ENCODE measurements at places on chromosomes 7 and 10.

GRCh38 chr7:81150951-81151361 is 232.1 kb upstream of the SEMA3C start:
- DNase-seq, result no peak

- no peak for DNase-seq
These were observed 36.6 kb downstream of the AMZ1 start for GRCh38 chr7:2724453-2725177.

DNA sequence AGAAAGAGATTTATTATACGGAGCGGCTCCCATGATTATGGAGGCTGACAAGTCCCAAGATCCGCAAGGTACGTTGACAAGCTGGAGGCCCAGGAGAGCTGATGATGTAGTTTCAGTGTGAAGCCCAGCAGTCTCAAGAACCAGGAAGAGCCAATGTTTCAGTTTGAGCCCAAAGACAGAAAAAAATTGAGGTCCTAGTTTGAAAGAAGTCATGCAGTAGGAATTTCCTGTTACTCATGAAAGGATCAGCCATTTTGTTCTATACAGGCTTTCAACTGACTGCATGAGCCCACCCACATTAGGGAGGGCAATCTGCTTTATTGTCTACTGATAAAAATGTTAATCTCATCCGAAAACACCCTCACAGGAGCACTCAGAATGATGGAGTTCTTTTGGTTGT is 51.5 kb downstream of the CCDC71L start:
- DNase-seq, result no peak

DNA sequence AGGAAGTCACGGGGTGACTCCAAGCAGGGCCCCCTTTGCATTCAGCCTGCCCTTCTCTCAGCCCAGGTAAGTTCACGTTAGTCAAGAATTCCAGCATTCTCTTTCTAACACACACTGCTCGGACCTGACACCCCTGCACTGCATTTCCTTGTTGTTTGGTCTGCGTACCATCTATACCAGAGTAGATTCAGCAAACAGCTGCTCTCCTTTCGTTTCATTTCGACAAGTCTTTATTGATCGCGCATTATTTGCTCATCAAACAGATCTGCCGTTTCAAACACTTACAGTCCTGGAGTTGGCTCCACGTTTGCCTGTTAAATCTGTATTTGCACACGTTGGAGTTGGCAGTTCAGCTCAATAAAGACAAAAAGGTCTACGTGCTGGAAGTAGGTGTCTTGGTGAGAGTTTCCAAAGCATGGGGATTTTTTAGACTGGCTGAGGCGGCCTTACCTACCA is 495.1 kb downstream of the RPS24 start:
- DNase-seq, result no peak

DNA sequence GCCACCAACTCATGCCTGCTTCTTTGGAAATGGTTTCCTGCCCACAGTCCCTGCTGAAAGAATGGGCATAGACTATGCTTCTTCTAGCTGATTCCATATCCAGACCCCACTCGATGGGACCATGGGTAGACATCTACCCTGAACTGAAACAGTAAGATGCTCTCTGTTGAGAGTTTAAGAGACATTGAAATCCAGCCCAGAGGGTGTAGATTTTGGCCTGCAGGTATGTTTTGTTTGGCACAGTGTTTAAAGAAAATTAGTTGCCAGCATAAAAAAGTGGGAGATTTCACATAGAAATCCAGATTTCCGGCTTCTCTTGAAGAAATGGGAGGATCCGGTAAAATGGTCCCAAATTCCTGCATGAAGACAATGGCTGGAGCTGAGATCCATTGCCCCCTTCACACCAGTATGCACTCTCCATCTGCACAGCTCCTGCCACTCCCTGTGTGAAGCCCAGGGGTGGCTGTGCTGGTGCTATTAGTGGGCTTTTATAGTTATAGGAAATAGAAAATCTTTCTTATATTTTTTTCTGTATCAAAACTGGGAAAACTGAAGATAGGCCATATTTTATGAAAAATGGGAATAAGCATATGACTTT is 218.1 kb downstream of the PTEN start:
- DNase-seq, result no peak

DNA sequence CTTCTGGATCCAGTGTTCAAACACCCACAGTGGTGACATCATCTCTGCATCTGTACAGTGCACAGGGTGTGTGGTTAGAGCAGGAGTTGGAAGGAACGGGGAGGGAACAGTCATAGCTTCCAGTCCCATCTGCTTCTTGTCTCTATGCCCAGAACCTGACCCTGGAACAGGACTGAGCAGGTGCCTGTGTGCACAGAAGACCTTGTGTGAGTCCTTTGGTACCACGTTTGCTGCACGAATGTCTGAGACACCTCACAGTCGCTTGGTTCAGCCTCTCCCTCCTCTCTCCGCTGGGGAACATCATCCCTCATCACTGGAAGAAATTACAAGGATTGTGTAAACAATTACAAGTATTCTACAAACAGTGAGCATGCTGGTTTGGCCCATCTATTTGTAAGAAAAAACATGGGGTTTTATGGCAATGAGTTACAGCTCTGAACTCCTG is 243.0 kb upstream of the KLF6 start:
- no peak for DNase-seq

DNA sequence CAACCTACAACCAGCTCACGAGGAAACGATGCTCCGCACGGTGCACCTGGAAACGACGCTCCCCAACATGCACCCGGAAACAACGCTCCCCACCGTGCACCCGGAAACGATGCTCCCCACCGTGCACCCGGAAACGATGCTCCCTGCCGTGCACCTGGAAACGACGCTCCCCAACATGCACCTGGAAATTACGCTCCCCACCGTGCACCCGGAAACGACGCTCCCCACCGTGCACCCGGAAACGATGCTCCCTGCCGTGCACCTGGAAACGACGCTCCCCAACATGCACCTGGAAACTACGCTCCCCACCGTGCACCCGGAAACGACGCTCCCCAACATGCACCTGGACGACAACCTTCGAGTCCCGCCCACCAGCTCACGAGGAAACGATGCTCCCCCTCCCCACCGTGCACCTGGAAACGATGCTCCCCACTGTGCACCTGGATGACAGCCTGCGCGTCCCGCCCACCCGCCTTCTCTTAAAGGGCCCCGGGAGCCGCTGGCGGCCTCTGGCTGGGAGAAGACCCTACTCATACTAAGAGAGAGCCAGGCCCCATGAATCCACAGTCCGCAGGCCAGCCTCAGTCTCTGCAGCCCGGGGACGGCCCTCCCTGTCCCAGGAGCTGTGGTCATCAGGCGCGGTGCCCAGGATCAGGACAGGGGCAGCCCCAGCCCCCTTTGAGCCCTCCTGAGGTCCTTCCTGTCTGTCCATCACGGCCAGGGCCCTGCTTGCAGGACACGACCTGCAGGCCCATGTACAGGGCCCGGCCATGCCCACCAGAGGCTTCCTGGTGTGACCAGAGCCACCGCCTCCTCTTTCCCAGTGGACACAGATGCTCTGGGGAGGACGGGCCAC is 98.3 kb downstream of the PDGFA start:
- no peak for DNase-seq

- DNase-seq, result peak; percentile 65
These were observed at the start of gene UNC5B for GRCh38 chr10:71212318-71213126. UNC5B (plus strand) TSS chr10:71212570; CDS start chr10:71212986, 416 bp downstream.

DNA sequence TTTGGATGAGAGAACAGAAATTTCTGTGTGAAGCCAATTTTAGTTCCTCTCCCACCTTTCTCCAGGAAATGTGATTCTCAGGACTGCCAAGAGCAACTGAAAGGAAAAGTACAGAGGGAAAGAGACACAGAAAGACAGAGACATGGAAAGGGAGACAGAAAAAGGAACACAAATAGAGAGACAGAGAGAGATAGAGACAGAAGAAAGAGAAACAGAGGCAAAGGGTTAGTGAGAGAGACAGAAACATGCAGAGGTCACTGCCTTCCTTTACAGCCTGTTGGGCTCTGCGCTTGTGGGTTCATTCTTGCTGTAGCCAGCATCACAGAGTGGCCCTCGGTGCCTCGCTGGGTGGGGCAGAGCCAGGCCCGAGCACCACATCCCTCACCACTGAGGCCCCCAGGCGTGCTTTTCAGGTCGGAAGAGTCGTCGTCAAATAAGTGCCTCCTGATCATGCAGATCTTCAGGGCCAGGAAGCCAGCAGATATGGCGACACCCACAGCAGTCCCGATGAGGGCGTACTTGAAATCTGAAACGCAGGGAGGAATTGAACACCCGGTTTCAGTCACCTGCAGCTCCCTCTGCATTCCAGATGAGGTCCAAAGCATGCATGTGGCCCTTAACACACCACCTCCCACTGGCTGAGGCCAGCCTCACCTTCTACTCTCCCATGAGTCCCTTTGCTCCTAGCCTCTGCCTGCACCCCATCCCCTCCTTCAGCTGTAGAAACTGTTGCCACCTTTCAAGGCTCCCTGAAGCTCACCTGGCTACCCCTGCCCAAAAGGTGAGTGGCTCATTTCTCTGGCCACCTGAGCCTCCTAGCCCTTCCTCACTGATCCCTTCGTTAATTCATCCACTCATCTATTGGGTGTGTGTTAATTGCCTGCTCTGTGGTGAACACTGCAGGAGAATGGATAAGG is 21.4 kb downstream of the TMEM273 start:
- no peak for DNase-seq

DNA sequence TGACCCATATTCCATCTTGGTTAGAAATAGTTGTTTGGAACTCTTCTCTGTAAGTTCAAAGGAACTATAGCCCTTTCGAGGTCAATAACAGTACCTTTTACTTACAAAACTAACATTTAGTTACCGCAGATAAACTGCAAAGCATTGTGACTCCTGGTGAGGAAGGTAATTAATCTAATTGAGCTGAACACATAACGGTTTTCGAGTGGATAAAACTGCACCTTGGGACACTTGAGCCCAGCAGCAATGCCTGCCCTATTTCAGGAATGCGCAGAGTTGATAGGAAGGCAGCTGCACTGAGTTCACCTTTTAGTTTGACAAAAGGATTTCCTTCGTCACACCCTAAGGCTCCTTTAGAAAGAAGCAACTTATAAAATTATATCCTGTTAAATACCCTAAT is 75.4 kb downstream of the JAZF1 start:
- DNase-seq, result no peak

- DNase-seq, result no peak
These were observed 288.9 kb downstream of the BBS9 start for GRCh38 chr7:33418251-33418701.

GRCh38 chr10:131982796-131983195 is 1.1 kb upstream of the BNIP3 start:
- no peak for DNase-seq

DNA sequence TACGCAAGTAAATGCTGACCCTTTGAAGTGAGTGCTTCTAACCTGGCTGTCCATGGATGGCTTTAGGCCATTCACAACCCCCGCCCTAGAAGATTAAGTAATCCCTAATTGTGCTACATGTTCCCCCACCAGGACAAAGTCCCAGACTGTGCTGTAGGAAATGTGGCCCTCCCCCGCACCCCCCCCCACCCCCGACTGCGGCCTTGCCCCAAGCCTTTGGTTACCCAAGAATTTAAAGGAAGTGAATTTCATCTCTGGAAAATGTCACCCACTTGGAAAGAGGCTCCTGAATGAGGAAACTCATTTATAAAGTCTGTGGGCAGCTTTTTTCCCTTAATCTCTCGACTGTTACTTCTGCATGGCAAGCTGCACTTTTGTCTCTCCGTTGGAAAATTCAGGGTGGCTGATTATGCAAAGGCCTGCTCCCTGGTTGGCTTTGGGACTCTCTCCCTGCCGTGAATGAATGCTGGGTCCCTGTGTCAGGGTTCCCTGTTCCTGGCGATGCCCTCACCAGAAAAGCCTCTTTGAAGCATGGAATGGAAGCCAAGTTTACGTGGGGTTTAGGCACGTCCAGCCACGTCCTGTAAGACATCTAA is 31.4 kb upstream of the AQP1 start:
- DNase-seq, result no peak

GRCh38 chr7:91358303-91358702 is 94.1 kb downstream of the FZD1 start:
- no peak for DNase-seq

DNA sequence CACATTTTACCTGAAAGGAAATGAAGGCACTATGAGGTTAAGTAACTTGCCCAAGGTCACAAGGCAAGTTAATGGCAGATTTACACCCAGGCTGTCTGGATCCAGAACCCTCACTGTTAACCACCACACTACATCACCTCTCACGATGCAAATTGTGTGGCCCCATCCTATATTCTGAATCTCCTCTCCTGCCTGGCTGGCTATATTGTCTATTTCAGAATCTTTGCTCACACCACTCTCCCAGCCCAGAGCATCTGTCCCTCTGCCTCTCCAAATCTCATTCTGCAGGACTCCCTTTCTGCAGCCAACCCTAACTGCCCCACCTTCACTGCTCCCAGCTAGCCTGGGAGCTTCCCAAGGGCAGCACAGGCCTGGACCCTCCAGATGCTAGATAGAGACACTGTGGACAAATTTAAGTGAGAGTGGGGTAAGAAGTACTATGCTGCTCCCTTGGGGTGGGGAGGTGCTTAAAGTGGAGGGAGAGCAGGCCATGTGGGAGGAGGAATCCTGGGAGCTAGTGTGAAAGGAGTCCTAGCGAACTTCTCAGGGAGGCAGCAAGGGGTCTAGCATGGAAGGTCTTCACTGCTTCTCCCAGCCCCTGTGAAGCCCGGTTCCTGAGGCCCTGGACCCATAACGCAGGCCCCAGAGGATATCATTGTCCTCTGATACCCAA is 786 bp downstream of the CUEDC2 start:
- DNase-seq, result peak; percentile 28

DNA sequence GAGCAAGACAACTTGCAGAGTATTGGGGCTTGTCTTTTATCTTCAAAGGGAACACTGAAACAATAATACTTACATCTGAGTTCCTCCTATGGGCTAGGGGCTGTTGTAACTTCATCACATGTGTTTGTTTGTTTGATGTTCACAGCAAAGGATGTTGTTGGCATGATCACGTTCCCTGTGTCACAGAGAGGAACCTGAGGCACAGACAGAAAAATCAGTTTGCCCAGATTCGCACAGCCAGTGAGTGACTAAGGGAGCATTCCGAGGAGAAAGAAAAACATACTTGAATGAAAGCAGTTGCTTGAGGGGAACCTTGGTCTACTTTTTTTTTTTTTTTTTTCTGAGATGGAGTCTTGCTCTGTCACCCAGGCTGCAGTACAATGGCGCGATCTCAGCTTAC is 87.2 kb upstream of the PFKP start:
- peak; percentile 43 for DNase-seq

- DNase-seq, result no peak
These were observed 18.7 kb upstream of the PCBD1 start for GRCh38 chr10:70906953-70907636.

DNA sequence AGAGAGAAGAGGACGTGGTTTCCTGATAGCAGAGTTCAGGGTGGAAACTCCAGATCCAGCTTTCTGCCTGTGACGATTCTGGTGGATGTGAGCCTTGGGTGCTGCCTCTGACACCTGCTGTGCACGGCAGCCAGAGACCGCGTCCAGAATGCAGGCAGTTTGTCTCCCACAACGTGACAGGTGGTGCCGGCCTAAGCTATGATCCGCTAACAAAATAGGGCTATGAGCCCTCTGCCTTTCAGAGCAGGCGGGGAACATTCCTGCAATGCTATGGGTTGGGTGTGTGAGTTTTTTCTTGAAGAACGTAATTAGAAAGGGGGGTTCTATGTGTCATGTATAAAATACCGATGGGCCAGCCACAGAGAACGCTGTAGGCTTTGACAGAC is 297.3 kb upstream of the PRKCQ start:
- no peak for DNase-seq
